ENCODE measurements at places on chromosomes 3 and 15.
A peak's percentile ranks its signal among the peaks of the same experiment; 100 is the strongest.

GRCh38 chr15:82995076-82995475, 9.1 kb downstream of the RAMAC start:
- DNase-seq = no peak

GRCh38 chr15:28895146-28895545, 9.4 kb downstream of the APBA2 start:
- no peak for DNase-seq

GRCh38 chr15:78316283-78317083, 17.1 kb upstream of the SKIC8 start:
- no peak for DNase-seq

DNA sequence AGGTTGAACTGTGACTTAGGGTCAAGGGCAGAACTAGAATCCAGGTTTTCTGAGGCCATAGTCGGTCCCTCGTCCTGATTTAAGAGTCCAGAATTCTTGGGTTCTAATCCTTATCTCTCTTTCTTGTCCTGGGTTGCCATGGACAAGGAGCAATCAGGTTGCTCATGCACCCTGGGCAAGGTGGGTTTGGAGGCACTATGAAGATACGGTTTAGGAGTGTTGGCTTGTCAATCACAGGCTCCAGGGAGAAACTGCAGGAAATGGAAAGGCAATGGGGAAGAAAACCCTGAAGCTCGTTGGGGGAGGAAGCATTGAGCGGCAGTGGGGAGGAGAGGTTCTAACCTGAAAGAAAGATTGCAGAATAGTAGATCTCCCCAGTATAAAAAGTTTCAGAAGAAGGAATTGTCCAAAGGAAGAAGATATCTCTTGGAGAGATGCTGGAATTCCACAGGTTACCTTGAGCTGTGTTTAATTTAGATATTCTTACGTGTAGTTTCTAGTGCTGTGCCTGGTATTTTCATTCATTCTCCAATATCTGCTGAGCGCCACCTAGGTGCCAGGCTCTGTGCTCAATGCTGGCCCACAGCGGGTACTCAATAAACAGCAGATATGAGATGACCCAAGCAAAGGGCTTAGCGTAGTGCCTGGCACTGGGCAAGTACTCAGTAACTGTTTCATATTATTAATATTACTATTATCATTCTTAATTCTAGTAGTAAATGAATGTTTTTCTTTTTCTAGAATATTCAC, 2.0 kb downstream of the ACAN start:
- DNase-seq = no peak

DNA sequence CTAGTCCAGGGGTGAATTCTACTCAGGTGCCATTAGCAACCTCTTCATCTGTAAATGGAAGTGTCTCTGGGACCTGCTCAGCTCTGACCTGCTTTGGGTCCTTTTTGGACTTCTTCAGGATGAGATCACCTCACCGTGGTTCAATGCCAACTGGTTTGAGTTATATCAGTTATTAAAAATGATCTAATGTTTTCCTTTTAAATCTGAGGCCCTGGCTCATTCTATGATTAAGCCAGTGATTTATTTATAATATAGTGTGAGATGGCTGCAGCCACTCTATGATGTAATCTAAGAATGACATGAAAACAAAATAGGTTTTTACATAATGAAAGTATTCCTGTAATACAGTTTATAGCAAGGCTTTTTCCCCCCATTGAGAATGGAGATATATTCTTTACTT, 79.4 kb downstream of the LPP start:
- no peak for DNase-seq

GRCh38 chr3:151768393-151768930, 34.7 kb downstream of the AADACL2 start:
- no peak for DNase-seq

DNA sequence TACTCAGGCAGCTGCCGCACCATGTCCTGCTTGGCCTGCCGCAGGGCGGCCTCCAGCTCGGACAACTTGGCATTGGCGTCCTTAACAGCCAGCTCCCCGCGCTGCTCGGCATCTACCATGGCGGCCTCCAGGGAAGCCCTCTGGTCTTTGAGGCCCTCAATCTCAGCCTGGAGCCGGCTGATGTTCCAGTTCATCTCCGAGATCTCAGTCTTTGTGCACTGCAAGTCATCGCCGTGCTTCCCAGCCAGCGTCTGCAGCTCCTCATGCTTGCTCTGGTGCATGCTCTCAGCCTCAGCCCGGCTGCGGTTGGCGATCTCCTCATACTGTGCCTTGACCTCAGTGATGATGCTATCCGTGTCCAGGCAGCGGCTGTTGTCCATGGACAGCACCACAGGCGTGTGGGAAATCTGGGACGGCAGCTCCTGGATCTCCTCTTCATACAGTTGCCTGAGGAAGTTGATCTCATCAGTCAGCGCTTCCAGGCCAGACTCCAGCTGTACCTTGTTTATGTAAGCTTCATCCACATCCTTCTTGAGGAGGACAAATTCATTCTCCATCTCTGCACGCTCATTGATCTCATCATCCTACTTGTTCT, 15.5 kb upstream of the PSTPIP1 start:
- no peak for DNase-seq

DNA sequence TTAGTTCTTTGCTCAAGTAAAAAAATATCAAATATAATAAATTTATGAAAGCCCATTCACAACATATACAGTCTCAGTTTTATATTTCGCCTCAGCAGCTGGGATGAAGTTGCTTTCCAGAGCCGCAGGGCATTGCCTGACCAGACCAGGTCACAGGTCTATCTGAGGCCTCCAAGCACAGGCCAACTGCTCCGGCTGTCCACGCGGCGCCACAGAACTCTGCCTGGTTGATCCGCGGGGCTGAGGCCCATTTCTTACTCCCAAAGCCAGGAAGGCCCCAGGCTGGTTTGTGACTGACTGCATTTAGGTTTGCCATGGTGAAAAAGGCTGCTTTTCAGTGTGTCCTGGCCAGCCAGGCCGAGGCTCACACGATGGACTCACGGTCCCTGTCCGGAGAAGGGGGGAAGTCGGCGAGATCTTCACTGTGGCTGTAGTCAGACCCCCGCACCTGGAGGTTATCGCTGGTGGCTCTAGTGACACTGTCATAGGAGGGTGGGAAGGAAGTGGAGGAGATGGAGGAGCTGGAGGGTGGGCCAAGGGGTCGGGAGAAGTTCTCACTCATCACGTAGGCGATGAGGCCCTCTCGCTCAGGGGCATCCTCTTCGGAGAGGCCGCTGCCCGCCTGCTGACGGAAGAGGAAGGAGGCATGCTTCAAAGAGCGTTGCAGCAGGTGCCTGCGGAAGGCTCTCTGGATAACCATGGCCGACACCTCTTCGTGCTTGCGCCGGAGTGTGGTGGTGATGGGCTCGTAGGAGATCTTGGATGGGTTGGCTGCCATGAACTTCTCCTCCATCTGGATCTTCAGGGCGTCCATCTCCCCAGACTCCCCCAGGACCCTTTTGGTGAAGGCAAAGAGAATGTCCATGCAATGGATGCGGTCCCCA, 54.1 kb downstream of the EXOG start:
- no peak for DNase-seq

DNA sequence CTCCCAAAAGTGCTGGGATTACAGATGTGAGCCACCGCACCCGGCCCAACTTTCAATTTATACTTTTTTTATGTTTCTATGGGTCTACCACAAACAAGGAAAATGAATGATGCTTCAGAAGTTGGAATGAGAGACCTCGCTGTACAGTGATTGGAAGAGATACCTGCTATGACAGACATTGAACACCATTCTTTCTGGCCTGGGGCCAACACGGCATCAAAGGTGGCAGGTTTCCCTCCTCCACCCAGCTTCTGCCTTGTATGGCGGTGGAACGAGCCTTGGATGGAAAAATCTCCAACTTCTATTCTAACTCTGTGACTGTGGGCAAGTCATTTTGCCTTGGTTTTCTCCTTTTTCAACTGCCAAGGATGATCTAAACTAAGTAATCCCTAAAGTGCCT, 117.8 kb upstream of the FAM174B start:
- DNase-seq = no peak

GRCh38 chr3:45134758-45135521, 11.2 kb downstream of the CDCP1 start:
- DNase-seq = no peak

DNA sequence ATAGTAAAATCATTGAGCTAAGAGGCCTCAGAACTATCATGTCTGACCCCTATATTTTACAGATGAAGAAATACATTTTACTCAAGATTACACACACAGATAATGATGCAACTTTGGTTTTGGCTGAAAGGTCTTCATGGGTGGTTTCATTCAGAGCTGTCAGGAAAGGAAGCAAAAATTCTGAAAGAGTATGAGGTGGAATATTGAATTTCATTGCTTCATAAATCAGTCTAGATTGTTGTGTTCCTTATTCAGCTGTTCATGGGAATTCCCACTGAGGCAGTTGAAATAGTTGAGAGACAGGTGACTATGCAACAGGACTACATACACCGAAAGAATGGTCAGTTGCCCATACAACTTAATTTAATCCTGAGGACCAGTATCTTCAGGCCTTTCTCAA, 39.4 kb downstream of the CD200 start:
- DNase-seq = no peak

- DNase-seq = peak; percentile 95
Measured at GRCh38 chr3:184174646-184175492, at the start of gene AP2M1. Gene AP2M1, plus strand, starts transcription at chr3:184174855. Its CDS starts 2,139 bp downstream, at chr3:184176994.

DNA sequence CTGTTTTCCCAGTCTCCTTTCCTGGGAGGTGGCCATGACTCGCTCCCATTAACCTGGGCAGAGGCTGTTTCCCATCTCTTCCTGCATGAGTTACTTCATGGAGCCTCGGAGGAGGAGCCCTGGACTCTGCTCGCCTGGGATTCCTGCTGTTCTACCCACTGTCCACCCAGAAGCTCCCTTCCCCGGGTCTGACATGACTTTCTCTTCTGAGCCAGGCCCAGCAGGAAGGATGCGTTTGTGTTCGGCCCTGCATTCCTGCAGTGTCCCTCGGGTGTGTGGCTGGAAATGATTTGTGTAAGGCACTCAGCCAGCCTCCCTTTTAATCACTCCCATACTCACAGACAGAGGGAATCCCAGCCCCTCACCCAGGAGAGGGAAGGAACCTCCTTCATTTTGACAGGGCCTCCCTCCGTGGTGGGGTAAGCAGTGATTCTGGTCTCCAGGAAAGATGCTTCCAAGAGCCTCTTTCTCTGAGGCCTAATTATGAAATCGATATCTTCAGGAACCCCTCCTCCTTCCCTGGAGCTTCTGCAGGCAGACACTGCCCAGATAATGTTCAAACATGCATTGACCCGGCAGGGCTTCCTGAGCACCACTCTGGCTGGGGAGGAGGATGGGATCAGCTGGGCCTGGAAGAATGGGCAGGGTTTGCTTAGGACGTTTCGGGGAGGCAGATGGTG, 41.6 kb upstream of the DLG1 start:
- DNase-seq = no peak

DNA sequence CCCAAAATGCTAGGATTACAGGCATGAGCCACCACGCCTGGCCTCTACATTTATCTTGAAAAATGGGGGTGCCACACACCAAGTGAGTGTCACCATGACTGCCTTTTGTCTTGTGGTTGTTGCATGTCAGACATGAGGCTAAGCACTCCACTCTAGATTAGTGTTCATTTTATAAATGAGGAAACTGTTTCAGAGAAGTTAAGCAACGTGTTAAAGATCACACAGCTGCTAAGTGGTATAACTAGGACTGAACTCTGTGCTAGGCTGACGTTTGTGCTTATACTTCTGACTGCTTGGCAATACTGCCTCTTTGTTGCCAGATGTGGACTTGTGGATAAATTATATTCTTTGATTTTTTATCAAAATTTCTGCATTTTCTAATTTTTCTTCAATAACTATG, 50.8 kb upstream of the SMAD6 start:
- DNase-seq = no peak

GRCh38 chr3:196537319-196537984, 22.3 kb upstream of the SMCO1 start:
- peak; percentile 45 for DNase-seq

GRCh38 chr3:183159333-183159732, 3.2 kb downstream of the LAMP3 start:
- no peak for DNase-seq

GRCh38 chr3:29757054-29757777, 476.3 kb downstream of the RBMS3 start:
- no peak for DNase-seq

DNA sequence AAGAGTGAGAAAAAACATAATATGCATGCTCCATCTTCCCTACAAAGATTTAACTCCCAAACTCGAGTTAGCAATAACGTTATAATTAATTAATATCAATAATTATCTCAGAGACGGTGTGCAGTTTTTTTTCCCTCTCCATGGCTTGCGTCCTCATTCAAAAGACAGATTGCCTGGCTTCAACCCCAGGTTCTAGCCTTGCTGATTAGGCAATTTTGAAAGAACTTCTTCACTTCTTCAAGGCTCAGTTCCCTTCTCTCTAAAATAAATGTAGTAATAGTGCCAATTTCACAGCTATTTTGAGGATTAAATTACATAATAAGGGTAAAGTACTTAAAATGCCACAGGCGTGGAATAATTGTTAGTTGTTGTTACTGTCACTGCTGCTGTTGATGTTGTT, 876.1 kb upstream of the GBE1 start:
- DNase-seq = no peak

GRCh38 chr3:126419886-126420786, 25.4 kb downstream of the CFAP100 start:
- DNase-seq = no peak

DNA sequence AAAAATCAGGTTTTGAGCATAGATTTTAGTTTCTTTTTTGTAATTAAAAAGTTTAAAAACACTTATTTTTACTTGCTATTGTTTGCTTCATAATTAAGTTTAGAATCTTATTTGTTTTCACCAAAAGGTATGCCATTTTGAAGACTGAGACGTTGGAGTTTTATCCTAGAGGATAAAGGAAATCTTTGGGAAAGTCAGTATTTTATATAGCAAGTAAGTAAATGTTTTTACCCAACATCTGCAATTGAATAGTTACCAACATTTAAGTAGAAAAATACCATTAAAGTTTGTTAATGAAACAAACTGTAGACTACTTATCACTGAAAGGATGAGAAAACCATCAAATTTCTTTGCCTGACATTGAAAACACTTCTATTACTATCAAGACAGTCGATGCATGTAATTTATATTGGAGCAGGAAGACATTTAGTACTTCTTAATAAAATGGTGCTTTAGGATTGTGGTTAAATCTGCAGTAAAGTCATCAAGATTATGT, 14.0 kb upstream of the CHD2 start:
- DNase-seq = no peak

- no peak for DNase-seq
Measured at GRCh38 chr3:127747751-127748521, 74.4 kb downstream of the MGLL start.

GRCh38 chr15:28914483-28915023, 28.8 kb downstream of the APBA2 start:
- no peak for DNase-seq

- no peak for DNase-seq
Measured at GRCh38 chr15:52309154-52309548, 13.5 kb upstream of the MYO5C start.

DNA sequence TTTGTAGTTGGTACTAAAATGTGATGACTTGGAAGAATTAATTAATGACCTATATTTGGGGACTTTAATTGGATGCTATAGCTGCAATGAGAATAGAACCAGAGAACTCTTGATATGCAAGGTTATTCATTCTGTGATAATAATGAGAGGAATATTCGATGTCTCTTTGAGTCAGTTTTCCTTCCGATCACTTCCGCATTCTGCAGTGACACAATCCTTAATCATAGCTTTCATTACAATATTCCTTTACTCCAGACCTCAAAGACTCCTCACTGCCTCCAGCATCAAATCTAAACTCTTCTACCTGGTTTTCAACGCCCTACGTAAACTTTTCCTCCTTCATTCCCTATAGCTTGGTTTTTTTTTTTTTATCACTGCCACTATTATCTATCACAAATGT, 21.6 kb downstream of the B3GNT5 start:
- DNase-seq = no peak
